ENCODE measurements at places on chromosomes 7 and 10. TPM values are rescaled to one million over a fixed set of nuclear protein-coding genes. Genes with fewer than 3 reads are reported as not detected.

DNA sequence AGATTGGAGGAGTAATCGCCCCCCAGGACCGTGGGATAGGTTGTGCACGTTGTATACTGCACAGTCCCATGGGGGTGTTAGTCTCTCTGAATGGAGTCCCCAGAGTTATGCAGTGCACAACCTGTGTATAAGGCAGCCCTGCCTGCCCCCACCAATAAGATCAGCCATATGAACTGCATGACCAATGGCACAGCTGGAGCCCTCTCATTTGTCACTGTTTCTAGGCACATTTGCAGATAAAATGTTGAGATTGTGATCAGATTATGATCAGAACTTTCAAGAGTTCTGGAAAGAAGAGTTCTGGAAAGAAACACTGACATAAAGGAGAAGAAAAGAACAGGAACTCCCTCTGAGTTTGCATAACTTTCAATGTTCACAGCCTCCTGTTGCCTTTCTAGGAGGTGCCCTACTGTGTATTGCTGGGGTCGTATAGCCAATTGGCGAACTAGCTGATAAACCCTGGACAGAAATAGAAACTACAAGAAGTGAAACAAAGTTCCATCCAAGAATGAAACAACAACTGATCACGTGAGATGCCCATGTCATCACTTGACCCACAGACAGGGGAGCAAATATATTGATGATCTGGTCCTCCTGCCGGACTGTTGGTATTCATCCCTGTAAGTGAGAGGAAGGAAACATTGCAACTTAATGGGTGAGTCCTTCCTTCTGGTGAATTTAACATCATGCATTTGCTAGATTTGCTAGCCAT, 49.6 kb upstream of the TOMM7 start:
- H3K27me3 ChIP-seq: peaks cover 3% of the 10 kb centered on the region
- H3K4me1 ChIP-seq: no peaks in the 10 kb centered on the region
- H3K27ac ChIP-seq: no peak overlapping the region

- H3K27me3 ChIP-seq: no peaks in the 10 kb centered on the region
- DNase-seq: no peak
- no peak overlapping the region for H3K27ac ChIP-seq
- peaks cover 21% of the 10 kb centered on the region for H3K4me1 ChIP-seq
Observed at GRCh38 chr10:79129361-79129997, 60.7 kb downstream of the ZMIZ1 start.

GRCh38 chr7:39249635-39250152, 272.0 kb downstream of the POU6F2 start:
- H3K36me3 ChIP-seq: no peaks in the 10 kb centered on the region
- H3K4me1 ChIP-seq: no peaks in the 10 kb centered on the region
- no peak overlapping the region for H3K4me3 ChIP-seq
- DNase-seq: no peak
- no peak overlapping the region for H3K27ac ChIP-seq

GRCh38 chr10:1674501-1674900, 62.8 kb downstream of the ADARB2 start:
- H3K27ac ChIP-seq: no peak overlapping the region
- no peak for DNase-seq
- peaks cover 4% of the 10 kb centered on the region for H3K4me1 ChIP-seq
- no peaks in the 10 kb centered on the region for H3K27me3 ChIP-seq
- no peak overlapping the region for H3K4me3 ChIP-seq

Gene ZNF25
- total RNA-seq: 10.5 TPM

Data from natural killer cell treated with Interleukin-12 subunit alpha and Interleukin-12 subunit beta and Interleukin-15 and Interleukin-18, amount 100 ng/mL, for 72 hours (primary cell).